NCI-H2171 treated with DMSO at 0.1 percent for 48 hours (cell line): ENCODE measurements at places on chromosomes 1 and 21.

GRCh38 chr1:234313171-234313570 is 60.1 kb upstream of the COA6 start:
- no peak for DNase-seq

- no peak for DNase-seq
Observed at GRCh38 chr1:30260318-30260717, 463.1 kb downstream of the MATN1 start.

- no peak for DNase-seq
Observed at GRCh38 chr1:43878440-43878839, 55.2 kb upstream of the ARTN start.

- no peak for DNase-seq
Observed at GRCh38 chr1:228236744-228237143, 28.9 kb downstream of the OBSCN start.

DNA sequence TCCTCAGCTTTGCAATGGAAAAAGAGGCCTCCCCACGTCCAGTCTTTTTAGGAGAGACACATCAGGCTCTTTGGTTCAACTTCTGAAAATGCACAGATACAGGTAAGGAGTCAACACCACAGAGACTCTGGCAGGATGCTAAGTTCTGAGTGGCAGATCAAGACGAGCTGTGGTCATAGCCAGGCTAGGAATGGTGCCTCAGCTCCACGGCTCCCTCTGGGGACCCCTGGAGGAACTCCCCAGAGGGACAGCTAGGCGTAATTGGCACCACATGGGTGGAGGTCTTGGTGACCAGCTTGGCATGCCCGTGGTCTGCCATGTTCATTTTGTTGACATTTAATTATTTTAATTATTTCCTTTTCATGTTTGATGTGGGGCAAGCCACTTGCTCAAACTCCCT is 206.1 kb downstream of the KAZN start:
- DNase-seq = no peak

DNA sequence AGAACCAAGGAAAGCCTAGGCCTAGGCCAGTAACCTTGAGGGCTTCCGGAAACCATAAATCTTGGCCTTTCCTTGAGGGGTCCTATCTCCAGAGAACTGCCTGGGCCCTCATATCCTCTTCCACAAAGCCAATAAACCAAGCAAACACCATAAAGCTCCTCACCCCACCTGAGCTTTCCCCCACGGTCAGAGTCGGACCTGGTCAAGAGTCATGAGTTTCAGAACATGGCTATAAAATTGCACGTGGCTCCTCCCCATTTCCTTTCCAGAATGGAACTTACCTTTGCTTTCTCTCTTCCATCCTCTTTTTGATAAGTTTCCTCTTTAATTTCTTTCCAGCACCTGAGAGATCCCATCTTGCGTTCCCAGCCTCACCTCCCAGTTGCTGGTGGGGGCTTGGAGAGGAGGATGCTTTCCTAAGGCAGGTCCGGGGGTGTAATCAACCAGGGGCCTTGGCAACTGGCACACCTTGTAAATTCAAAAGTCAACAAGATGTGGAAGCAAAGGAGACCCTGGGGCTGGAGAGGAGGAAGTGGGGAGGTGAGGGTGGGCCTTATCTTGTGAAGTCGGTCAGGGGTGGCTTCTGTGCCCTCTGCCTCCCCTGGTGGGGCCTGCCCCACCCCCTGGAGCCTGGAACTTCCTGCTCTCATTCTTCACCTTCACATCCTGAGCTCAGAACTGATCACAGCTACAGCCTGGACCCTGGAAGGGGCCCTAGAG is 259.9 kb downstream of the FOXD2 start:
- DNase-seq = no peak

DNA sequence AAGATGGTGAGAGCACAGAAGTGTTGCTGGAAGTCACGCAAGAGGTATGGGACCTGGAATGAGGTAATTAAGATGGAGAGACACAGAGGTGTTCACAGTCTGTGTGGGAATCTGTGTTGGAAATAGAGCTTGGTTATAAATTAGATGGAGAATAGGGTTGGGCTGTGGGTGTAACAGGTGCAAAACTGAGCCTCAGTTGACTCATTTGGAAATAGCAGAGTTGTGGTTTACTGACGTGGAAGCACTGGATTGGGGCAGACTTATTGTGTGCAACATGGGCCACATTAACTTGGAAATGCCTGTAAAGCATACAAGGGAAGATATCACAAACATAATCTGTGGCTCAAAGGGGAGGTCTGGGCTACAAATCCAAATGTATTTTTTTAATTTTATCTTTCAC is 13.0 kb downstream of the CAMSAP2 start:
- no peak for DNase-seq

DNA sequence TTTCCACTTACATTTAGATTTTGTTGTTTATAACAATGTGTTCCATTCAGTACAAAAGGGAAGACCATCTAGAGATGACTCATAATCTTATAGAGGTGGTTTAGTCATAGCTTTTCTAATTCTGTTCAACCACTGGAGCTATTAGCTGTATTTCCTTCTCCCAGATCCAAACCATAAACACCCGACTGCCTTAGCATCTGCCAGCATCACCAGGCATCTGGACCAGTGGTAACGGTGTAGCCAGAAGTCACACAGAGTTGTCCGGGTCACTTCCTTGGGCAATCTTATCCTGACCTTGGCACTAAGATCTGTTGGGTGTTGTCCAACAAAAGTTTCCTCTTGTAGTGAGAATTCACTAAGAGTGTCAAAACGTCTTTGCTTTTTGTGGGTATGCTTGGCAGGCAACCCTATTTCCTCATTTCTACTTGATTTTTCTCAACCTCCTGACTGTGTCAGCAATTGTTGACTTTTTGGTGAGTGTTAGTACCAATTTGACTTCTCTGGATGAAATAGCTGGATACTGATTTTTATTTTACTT is 372.1 kb upstream of the B3GALT2 start:
- no peak for DNase-seq

DNA sequence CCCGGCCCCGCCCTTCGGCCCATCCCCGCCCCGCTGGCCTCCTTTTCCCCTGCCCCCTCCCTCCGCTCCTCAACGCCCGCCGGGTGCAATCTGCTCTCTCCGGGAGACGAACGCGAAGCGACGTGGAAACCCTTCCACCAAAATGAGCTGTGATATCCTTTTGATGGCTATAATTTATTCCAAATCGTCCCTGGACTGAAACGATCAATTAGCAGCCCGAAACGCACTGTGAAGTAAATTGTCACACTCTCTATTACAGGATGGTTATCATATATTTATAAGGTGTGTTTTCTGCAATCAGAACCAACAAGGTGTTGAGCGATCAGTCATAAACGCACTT is 134.6 kb upstream of the BARHL2 start:
- DNase-seq = peak; percentile 75

GRCh38 chr21:34528131-34528561 is 16.1 kb upstream of the KCNE1 start:
- DNase-seq = no peak

DNA sequence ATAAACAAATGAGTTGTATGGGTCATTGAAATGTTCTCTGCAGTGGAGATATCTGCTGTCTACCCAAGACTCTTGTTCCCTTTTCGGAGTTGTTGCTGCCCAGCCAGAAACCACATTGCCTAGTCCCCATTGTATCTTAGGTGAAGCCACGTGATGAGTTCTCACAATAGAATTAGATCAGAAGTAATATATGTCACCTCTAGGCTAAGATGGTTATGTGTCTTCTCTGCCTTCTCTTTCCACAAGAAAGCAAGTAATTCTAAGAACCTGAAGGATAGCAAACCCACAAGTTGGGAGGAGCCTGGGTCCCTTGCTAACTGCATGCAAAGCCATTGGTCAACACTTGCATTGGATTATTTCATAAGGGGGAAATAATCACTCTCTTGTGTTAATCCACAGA is 76.6 kb downstream of the ADCY10 start:
- no peak for DNase-seq

GRCh38 chr21:34367320-34367935 is 3.6 kb downstream of the KCNE2 start:
- peak; percentile 32 for DNase-seq

- no peak for DNase-seq
Observed at GRCh38 chr1:237861944-237862343, 28.8 kb downstream of the ZP4 start.

- no peak for DNase-seq
Observed at GRCh38 chr1:93042187-93043056, 36.7 kb upstream of the MTF2 start.

DNA sequence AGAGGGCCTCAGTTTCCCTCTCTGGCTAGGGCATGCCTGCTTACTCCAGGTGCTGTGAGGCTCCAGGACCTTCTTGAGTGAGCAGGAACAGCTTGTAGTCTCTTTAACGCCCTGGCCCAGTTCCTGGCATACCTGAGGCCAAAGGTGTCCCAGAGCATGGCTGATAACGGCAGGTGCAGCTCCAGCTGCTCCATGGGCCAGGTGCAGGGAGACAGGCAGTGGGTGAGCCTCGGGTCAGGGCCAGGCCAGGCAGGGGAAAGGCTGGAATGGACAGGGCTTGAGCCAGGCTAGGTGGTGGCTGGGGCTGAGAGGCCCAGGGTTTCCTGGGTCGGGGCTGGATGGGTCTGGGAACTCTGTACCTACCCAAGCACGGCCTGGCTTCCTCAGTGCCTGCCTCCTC is 18.3 kb downstream of the EDN2 start:
- no peak for DNase-seq
